ENCODE measurements at places on chromosomes 16 and 17. TPM values are rescaled to one million over a fixed set of nuclear protein-coding genes. Genes with fewer than 3 reads are reported as not detected.

Gene HS3ST4
- total RNA-seq, result not detected

Gene HSD17B1
- 0.57 TPM for total RNA-seq

Gene NLK
- 50.5 TPM for total RNA-seq

Gene NPB
- 0.22 TPM for total RNA-seq

Gene CDRT15L2
- total RNA-seq, result not detected

Gene PCGF2
- total RNA-seq, result 9.2 TPM

Gene TMEM98
- 47.2 TPM for total RNA-seq

Measured in thoracic aorta endothelial cell (primary cell).